NCI-H1105 (cell line): ENCODE measurements at places on chromosomes 3 and 15.

DNA sequence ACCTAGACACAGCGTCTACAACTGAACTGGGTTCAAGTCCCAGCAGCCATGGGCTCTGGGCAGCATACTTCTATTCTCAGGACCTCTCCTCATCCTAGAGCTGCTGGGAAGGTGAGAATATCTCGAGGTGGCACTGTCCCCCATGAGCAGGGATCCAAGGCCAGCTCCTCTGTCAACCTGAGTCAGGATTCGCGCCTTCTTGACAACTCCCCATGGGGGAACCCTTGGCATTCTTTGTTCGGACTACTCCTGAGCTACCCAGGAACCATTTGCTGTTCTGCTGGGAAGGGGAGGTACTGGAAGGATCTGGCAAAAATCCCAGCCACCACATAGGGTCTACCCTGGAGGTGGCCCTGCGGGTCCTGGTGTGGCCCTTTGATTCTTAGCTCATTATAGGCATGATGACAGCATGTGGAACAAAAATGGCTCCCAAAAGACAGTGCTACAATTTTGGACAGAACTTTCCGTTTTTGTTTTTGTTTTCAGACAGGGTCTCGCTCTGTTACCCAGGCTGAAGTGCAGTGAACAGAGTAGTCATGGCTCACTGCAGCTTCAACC, 22.3 kb downstream of the PLXNB1 start:
- DNase-seq: no peak

GRCh38 chr3:130626049-130626448, 109.1 kb downstream of the COL6A6 start:
- DNase-seq: no peak

DNA sequence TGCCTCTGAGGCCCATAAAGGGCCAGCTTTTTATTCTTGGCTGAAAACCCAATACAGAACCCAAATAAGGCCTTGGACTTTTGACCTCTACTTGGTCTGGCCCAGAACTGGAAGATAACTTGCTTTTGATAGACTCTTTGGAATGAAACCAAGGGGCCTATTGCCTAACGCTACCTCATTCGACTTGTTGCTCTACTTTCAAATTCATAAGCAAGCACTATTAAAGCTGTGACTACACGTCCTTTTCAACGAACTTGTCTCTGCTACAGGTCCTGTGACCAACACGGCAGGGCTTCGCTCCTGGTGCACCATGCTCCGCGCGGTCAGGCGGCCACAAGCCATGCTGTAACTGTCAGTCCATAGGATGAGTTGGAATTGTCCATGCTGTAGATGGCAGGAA, 385.4 kb downstream of the MFSD1 start:
- no peak for DNase-seq

- DNase-seq: no peak
These were observed 267.3 kb upstream of the SLITRK3 start for GRCh38 chr3:165463531-165463930.

- no peak for DNase-seq
These were observed 35.2 kb downstream of the ARMC8 start for GRCh38 chr3:138222131-138222941.

GRCh38 chr3:125245521-125245920, 33.0 kb upstream of the SLC12A8 start:
- DNase-seq: no peak

- DNase-seq: no peak
These were observed 253.8 kb upstream of the IGF1R start for GRCh38 chr15:98394546-98394945.

DNA sequence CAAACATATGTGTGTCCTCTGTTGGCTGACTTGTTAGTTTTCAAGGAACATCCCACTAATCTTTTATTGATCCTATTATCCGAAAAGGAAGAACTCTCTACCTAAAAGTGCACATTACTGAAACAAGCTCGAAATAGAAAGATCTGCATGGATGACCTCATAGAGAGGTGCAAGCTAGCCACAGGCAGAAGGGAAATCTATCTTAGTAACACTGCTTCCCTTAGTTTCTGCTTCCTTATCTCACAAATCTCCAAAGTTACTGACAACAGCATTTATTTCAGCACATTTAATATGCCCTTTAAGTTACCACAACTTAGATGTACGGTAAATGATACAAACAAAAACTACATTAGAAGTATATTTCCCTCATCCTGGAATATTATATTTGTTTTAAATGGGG, 285.1 kb upstream of the CCDC54 start:
- DNase-seq: no peak

DNA sequence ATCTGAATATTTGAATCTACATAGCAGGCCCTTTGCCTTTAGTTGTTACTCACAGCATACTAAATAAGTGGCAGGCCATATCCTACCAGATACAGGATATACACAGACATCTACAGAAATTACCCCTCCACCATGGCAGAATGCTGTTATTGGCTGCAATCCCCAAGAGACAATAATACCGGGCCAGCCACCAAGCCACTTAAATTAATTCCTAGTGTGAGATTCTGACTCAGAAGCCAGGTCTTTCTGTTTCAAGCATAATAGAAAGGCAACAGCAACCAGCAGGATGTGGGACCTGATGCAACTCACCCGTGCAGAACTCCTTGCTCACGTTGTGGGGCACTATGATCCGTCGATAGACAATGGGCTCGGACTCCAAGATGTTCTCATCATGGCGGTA, 39.8 kb downstream of the CLK3 start:
- peak; percentile 24 for DNase-seq

GRCh38 chr3:147240581-147240980, 165.8 kb downstream of the ZIC4 start:
- no peak for DNase-seq

- DNase-seq: no peak
These were observed 3.9 kb downstream of the LXN start for GRCh38 chr3:158668506-158668905.

GRCh38 chr3:53160660-53161449, at the start of gene PRKCD:
Gene PRKCD (plus strand): TSS chr3:53161209. CDS start chr3:53178423, 17,214 bp downstream.
- peak; percentile 52 for DNase-seq

DNA sequence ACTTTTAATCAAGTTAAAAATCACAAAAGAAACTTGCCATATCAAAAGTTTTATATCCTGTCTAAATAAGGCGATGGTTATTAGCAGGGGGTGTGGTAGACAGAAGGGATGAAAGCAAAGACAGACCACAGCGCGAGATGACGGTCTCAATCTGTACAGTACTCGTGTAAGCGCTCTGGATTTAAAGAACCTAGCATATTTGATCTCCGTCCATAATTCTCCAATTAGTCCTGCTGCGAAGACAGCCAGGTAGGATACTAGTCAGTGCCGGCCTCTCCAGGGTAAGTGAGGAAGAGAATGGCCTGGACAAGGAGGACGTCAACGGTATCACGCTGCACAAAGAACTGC, 701 bp downstream of the SGO1 start:
- no peak for DNase-seq

DNA sequence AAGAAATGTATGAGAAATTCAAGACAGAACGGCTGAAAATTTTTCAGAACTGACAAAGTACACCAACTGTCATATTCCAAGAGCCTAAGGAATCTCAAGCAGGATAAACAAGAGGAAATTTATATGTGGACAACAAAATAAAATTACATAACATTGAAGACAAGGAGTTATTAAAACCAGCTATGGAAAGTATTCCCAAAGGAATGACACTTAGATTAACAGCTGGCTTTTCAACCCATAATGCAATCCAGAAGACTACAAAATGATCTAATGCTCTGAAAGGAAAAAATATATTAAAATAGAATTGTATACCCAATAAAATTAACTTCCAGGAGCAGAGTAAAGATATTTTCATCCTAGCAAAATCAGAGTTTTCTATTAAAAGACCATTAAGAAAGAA, 132.2 kb upstream of the BNIP2 start:
- no peak for DNase-seq
